Activated T-cell treated with anti-CD3 and anti-CD28 coated beads, Interleukin-2, amount 50 U/mL, for 24 hours (primary cell): ENCODE measurements at places on chromosomes 13 and 19.

DNA sequence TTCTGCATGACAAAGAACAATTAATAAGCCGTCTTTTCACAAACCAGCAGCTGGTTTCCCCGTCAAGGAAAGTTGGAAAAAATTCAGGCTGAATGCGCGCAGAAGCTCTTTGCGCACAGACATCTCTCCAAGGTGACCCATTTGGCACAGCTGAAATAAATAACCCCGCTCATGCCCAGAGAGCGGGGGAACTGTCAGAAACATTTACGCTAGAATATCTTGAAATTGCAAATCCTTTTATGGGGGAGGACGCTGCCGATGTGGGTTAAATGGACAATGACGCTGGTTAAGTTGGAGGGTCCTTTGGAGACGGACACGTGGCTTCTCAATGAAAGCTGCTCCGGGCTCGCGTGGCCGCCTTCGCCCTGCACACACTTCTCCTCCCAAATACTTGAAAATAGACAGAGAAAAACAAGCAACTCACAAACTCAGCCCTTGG, 30.6 kb downstream of the GSX1 start:
- DNase-seq, result no peak

DNA sequence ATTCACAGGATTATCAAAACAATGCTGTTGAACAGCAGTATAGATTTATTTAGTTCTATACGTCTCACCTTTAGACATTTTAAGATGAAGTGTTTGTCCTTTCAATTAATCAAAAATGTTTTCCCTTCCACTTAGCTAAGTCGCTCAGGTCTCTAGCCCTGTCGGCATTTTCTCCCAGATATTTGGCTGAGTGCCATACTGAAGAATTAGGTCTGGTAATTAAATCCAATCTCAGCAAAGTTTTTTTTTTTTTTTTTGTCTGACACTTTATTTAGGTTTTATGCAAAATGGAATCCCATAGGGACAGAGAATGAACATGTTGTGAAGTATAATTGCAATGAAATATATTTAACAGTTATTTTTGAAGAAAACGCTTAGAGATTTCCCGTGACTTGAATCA, 44.1 kb downstream of the RFC3 start:
- no peak for DNase-seq

DNA sequence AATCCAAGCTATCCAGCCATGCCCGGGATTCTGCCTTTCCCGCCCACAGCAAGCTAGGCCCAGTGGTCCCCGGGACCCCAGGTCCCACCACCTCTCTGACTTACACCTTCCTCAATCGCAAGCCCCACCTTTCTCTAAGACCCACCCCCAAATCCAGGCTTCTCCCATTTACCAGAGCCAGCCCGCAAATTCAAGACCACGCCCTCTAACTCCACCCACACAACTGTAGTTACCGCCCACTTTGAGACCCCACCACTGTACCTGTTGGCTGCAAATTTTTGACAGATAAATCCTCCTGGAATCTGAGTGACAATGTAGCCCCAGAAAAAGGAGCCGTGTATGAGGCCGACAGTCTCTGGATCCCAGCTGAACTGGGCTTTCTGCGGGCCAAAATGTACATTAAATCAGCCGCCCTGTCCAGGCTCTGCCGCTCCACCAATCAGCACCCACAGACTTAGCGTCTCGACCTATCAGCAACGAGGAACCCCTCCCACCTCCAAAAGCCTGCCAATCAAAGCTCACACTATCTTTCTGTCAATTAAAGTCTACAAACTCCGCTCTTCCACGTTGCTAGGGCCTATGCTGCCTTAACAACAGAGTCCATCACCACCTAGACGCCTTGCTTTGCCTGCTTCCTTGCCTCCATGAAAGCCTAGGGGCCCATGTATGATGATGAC, 6.3 kb downstream of the SLC17A7 start:
- no peak for DNase-seq

DNA sequence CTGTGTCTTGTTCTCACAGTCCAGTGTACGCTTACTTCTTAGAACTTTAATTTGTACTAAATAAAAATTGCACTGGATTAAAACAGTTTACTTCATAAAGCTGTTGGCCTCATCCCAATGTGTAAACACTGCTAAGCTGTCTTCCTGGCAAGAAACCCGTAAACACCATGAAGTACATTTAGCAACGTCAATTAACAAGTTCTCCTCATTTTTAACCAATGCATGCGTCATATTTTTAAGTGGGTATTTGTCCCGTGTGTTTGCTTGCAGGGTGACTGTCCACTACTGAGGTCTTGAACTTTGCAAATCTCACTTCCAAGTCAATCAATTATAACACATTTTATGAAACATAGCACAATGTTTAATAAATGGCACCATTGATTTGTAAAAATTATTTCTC, 28.2 kb downstream of the LAIR2 start:
- no peak for DNase-seq
